ENCODE measurements at places on chromosomes 4 and X.
A peak's percentile ranks its signal among the peaks of the same experiment; 100 is the strongest.

- DNase-seq = peak; percentile 70
Observed at GRCh38 chrX:30735839-30736238, 82.6 kb downstream of the GK start.

DNA sequence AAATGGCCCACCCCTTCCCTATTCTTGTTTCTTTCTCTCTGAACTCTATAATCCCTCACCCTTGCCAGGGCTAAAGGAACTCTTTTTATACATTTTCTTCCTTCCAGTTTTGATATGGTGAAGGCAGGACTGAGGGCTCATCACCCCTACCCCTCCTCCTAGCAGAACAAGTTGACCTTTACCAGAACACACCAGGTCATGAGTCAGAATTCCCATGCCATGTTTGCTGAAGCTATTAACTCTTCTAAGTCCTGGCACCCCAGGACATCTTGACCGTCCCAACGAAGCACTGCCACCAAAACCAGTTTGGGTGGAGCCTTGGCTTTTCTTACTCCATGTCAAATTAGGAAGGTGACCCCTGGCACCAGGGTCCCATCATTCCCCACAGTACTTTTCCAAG is 57.5 kb upstream of the DYNLT3 start:
- DNase-seq = no peak

DNA sequence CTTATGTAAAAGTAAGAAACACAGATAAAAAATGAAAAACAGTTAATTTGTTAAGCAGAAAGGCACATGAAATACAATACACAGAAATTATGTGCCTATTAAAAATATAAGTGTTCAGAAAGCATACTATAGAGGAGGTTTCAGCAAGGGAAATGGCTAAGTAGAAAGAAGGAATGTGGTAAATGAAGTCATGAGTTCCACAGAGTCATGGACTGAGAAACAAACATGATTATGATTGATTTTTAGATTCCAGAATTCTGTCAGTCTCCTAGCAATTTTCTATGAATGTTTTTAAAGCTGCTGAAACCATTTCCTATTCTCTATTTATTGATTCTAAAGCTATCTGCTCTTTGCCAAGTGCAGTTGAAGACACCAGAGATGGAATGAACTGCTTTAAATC is 1398.4 kb downstream of the ARAP2 start:
- no peak for DNase-seq

DNA sequence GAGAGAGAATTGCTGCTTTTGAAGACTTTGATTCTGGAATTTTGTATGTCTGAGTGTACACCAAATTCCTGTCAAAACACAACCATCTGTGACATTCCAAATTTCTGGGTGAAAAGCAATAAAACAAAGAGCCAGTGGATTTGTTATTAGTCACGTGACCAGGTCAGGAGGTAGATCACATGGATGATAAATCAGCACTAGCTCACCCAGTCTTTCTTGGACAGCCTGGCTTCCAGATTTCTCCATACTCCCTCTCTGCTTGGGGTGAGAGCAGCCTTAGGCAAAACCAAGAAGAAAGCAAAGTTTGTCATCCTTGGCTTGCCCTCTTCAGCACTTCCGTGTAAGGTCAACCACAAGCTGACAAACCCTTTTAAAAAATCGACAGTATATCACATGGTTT is 194.2 kb downstream of the CLCN4 start:
- DNase-seq = no peak

- DNase-seq = no peak
Observed at GRCh38 chr4:142512161-142512560, 333.9 kb downstream of the INPP4B start.

GRCh38 chr4:6228158-6229067 is 28.1 kb upstream of the JAKMIP1 start:
- no peak for DNase-seq

GRCh38 chr4:6392407-6392806 is 80.0 kb downstream of the PPP2R2C start:
- no peak for DNase-seq

GRCh38 chr4:179097741-179098140 is 1655.5 kb upstream of the AGA start:
- peak; percentile 2 for DNase-seq

DNA sequence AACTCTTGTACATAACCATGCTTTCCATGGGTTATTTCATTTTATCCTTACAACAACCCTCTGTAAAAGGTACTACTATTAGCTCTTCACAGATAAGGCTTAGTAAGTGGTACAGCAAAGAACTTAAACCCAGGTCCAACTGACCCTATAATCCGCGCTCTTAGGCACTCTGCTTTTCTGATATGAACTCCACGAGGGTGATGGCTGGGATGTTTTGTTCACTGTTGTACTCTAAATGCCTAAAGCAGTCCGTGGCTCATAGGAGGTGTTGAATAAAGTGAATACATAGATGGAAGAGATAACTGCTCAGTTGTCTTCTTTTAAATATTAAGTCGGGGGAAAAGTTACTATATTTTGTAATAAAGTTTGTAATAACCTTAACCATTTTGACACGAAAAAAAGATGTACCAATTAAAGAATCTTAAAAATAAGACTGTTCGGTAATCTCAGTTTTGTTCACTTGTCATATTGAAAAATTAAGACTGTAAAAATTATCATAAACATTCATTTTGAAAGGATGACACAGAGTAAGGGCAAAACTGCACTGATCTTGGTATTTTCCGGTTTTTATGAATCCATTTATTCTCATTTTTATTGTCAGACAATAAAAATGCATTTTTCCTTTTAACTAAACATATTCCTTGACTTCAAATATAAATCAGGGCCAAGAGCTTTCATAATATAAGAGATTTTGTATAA is 166.5 kb downstream of the FBXW7 start:
- no peak for DNase-seq
